KG1 (cell line): ENCODE measurements at places on chromosomes 12 and 14.

DNA sequence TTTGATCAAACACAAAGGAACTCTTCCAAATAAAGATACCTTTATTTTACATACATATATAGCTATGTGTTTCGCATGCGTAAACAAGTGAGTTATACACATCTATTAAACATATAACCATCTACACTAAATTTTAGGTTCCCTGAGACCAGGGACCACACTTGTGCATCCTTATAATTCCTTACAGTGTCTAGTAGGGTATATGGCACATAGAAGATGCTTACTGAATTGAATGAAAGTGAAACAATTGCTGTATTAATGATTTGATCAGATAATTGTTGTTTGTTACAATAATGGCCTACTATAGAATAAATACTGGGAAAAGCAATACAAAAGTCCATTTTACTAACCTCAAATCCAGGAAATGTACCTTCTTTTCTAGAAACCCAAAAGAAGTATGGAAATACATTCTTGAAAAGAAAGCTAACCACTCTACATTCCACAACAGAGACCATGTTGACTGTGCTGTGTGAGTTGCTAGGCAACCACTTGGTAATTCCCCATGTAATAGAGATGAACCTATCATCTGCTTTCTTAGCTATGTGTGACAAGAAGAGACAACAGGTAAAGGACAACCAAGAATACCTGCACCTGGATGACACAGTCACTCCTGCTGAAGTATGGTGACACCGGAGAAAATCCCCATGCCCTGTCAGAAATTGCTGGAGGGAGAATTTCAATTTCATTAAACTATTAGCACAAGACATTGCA is 11.9 kb upstream of the CIPC start:
- no peak for DNase-seq

- no peak for DNase-seq
These were observed 97.2 kb downstream of the PCNX1 start for GRCh38 chr14:71004481-71004880.

- no peak for DNase-seq
These were observed 31.1 kb upstream of the INF2 start for GRCh38 chr14:104658325-104658712.

- DNase-seq: no peak
These were observed 114.5 kb upstream of the NCOR2 start for GRCh38 chr12:124681779-124682391.

- DNase-seq: no peak
These were observed 1.2 kb upstream of the KCNMB4 start for GRCh38 chr12:70364695-70365397.

- no peak for DNase-seq
These were observed 11.9 kb upstream of the KLRB1 start for GRCh38 chr12:9619411-9620179.
